ENCODE measurements at places on chromosomes 7 and 10.

GRCh38 chr7:136058546-136058945 is 81.4 kb upstream of the MTPN start:
- no peak for DNase-seq

DNA sequence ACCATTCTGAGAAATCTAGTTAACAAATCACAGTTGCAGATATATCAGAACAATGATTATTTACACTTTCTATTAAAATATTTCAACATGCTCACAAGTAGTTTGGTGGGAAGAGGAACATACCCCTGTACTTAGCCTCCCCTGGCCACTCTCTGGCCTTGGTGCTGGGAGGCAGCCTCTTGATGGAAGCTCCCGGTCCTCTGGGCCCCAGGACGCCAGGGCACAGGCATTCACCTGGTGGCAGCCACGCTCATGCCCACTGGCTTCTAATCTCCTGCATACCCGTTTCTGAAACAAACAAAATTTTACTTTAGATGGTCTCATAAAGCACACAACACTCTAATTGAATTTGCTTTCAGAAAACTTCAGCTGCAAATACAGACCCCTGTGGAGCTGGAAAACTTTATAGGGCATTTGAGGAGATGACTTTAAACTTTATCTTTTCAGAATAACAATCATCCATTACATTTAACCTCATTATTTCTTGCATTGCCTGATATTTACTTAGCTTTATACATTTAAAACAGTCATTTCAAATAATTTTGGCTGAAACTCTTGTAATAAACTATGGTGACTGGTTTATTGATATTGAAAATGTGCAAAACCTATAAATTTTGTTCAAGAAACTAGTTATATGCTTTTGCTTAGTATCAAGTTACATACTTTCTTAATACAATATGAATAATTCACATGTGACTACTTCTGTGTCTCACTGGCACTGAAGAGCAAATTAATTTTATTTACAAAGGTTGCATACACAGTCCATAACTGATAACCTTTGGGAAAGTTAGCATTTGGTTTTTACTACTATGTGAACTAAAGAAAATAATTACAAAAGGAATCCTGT is 30.8 kb downstream of the C10orf143 start:
- DNase-seq, result no peak

GRCh38 chr10:7589748-7590147 is 77.0 kb downstream of the ITIH5 start:
- DNase-seq, result no peak

DNA sequence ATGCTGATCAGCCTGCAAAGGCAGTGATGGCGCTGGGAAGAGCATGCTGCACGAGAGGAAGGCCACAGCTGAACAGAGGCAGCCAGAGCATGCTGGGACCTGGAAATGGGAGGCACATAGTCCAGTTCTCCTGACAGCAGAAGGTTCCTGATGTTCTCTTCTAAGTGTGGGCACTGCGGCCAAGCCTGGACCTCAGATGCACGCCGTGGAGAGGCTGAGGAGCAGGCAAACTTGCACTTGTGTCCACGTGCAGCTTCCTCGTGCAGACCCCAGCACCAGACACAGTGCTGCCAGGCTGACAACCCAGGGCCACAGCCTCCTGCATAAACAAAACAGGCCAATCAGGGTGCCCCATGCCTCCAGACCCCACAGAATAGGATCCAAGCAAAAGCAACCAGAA is 93.5 kb upstream of the LANCL2 start:
- DNase-seq, result no peak

DNA sequence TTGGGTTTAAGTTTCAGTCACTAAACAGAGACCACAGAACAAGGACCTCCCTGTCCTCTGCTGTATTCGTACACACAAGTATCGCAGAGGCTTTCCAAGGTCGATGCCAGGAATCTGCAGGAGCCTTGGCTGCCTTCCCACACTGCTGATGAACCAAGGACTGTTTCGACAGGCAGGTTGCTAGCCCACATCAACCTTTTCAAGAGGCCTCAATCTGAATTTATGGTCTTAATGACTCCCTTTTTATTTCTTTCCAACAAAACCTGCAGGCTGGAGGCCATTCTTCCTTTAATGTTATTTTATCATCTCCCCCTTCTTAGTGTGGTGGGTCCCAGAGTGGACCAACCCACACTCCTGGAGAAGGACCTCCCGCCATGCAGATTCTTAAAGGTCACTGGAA is 45.6 kb downstream of the JCAD start:
- DNase-seq, result no peak

DNA sequence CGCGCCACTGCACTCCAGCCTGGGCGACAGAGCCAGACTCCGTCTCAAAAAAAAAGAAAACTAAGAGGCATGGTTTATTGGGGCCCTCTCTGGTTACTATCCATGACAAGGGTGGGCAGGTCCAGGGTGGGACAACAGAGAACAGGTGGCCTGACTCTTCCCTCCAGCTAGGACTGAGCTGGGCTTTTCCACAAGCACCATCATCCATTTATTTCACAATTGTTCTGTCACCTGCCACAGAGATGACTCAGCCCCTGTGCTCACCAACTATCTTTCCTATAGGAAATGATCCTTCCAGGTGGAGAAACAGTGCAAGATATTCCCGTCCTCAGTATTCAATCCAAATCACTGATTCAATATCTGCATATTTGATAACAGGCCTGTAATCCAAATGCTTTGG is 44.9 kb upstream of the MYL10 start:
- no peak for DNase-seq

GRCh38 chr7:158355456-158356065 is 232.1 kb downstream of the PTPRN2 start:
- DNase-seq, result no peak
